ENCODE measurements at places on chromosomes 4 and X. TPM values are rescaled to one million over a fixed set of nuclear protein-coding genes. Genes with fewer than 3 reads are reported as not detected.

The GAB3 gene
- 4.6 TPM for total RNA-seq

DNA sequence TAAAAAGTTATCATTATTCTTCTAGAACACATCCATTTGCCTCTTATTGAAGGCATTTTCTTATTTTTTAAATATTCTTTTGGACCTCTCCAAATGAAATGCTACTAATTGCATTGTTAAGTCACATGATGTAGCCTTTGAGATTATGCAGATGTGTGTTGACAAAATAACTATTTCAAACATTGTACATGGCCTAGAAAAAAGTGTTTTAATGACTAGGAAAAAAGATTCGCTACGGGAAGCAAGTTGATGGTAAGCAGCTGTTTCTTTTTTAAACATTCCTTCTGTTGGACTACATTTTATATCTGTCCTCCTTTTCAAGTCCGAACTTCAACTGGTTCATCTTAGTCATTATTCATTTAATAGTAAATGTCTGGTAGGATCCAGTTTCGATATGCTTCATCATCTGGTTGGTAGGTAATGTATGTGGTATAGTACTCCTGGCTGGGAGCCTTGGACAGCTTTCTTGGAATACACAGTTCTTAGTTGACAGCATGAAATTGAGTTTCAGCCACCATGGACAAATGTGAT is 34.3 kb upstream of the GUCY1A1 start:
- DNase-seq: no peak

DNA sequence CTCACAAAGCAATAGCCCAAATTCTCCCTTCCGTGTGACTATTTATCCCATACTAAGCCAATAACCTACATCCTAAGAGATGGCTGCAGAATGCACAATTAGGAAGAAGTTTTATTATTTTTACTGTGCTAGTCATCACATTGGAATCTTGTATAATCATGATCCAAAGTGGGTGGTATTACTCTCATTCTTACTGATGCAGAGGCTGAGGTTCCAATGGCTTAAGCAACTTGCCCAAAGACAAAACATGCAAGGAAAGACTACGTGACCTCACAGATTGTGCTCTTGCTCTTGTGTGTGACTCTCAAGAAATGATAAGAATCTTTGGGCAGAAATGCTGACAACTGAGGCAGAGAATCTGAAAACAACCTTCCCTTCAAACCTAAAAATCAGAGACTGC is 212.2 kb downstream of the LDB2 start:
- DNase-seq: no peak

GRCh38 chr4:42555828-42556227 is 101.1 kb downstream of the ATP8A1 start:
- DNase-seq: no peak

- DNase-seq: no peak
Observed at GRCh38 chrX:42442745-42443144, 335.2 kb downstream of the PPP1R2C start.

- DNase-seq: no peak
Observed at GRCh38 chr4:26179316-26179760, 141.5 kb upstream of the RBPJ start.

- DNase-seq: no peak
Observed at GRCh38 chr4:102263024-102263787, 82.1 kb downstream of the SLC39A8 start.

DNA sequence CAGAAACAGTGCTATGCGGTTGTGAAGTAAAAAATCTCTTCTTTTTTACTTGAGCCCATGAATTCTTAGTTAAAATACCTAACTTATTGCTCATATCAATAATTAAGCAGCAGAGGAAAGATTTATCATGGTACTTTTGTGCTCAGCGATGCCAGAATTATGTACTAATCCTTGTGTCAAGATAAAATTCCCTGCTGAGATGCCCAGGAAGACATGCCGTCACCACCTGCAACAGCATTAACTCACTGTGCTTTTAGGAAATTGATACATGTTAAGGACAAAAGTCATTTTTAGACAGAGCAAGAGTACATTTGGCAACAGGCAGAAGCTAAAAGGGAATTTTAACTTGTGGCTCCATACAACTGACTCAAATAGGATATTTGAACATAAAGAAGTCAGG is 138.9 kb downstream of the NPNT start:
- no peak for DNase-seq

The XAGE1B gene
- total RNA-seq: not detected

The DUSP21 gene
- total RNA-seq: not detected

DNA sequence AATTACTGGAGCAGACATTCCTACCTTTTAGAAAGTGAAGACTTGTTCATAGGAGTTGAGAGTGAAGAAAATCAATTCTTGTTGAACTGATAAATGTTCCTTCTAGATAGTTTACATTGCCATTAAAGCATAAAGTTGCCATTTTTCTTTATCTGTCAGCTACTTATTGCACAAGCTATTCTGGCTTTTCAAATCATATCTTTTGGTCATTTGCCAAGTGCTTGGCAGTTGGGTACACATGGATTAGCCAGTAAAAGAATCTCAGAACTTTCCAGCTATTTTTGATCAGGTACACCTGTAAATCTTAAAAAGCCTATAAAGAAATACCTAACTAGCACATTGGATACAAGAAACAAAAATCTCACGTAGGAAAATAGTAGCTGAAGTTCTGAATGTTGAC is 56.4 kb upstream of the PNPLA4 start:
- DNase-seq: no peak

DNA sequence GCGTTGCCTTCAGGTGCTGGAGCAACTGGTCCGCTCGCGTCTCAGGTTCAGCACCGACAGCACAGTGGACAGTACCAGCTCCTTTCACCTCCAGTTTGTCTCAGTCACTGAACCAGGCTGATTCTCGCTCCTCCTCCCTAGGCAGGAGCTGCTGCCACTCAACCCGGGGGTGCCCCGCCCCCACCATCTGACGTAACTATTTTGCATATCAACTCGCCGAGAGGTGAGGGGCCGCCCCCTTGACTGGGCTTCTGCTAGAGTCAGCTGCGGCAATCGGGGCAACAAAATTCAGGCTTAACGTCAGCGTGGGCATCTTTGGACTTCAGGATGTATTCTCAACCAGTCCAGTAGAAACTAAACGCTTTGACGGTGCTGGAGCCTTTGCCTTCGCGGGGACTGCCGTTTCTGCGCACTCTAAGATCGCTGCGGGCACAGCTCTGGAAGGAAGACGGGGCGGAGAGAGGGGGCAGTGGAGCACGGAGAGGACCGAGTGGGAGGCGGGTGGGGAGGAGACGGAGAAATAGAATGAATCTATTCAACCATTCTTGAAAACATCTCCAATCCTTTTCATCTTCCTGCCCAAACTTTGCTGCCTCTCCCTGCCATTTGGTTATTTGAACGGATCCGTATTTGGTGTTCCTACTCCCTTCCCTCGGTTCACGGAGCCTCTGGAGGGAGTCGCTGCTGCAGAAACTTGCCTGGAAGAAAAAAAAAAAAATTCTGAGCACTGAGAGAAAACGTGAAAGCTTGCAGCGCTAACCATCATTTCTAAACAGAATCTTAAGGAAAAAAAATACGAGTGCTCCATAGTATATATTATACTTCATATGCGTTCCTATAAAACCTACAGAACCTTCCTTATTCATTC is at the start of gene FSTL5:
TSS of gene FSTL5 (minus strand) at position 109 of the 868 bp plus-strand sequence. CDS start 52,604 bp downstream, outside the sequence.
- peak; percentile 16 for DNase-seq

The SPIN4 gene
- 2.3 TPM for total RNA-seq

DNA sequence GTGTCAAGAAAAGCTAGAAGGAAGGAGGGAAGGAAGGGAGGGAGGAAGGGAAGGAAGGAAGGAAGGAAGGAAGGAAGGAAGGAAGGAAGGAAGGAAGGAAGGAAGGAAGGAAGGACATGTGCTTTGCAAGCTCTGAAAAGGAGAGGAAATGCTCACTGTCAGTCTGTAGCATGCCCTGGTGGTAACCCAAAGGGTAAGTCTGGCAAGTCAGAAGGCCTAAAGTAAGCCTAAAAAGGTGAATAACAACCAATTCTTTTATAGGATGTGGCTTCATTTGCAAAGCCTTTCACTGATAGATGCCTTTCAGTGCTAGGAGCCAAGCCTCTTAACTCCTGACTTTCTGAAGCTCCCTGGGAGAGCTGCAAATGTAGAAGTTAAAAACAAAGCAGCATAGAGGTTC is 542.6 kb downstream of the CFAP47 start:
- no peak for DNase-seq

The DMP1 gene
- not detected for total RNA-seq

Data from mucosa of gallbladder (tissue), 1 donor.